Cerebellum (tissue), 4 donors: ENCODE measurements at places on chromosomes 1 and 21.

DNA sequence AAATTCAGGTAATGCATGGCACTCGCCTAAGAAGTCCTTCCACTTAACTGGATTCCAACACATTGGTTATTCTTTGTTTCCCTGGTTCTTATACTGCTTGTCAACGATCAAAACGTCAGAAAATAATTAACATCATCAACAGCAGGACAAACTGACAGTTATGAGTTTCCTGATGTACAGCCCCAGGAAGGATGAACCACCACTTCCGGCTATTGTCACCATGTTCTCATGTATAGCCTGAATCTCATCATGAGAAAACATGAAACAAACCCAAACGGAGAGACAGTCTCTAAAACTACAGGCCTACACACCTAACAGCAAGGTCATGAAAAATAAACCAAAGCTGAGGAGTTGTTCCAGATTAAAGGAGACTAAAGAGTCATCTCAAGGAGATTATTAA, 60.5 kb upstream of the FBXO28 start:
- no peak for DNase-seq

DNA sequence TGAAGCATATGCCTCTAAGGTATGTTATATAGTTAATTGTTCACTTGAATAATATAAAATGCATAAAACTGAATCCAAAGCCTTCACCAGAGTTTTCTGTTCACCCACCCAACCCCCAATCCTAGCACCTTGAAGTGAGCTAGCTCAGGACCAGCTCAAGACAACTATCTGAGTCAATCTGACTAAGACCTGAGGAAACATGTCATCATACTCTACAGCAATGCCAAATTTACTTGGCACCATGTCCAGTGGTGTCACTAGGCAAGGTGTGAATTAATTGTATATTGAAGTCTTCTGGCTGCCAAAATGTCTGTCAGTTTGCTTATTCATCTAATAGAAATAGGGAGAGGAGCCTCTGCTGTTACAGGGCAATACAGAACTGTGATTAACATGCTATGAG, 3.8 kb downstream of the DNASE2B start:
- DNase-seq: peak; percentile 5

GRCh38 chr1:31239653-31240241, at the start of gene NKAIN1:
TSS of gene NKAIN1 (minus strand) at chr1:31239887. CDS start at chr1:31239547, 340 bp downstream.
- peak; percentile 64 for DNase-seq

DNA sequence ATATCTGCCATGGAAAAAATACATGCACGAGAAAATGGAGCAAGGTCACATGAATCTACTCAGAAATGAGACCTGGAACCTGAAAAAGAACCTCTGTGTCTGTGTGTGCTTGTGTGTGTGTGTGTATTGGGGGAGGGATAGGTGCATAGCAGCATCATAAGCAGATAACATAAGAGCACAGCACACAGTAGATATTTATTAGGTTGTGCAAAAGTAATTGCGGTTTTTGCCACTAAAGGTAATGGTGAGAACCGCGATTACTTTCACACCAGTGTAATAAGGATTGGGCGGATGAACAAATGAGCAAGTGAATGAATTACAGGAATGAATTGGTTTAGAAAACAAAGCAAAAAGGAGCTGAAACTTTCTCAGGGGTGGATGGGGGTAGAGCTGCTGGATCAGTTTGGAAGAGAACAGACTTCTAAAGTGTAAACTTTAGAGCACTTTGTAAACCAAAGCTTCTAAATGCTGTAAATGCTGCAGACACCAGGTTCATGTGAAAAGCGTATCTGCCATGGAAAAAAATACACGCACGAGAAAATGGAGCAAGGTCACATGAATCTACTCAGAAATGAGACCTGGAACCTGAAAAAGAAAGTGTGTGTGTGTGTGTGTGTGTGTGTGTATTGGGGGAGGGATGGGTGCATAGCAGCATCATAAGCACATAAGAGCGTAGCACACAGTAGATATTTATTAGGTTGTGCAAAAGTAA, 156.9 kb downstream of the TOMM20 start:
- DNase-seq: no peak

DNA sequence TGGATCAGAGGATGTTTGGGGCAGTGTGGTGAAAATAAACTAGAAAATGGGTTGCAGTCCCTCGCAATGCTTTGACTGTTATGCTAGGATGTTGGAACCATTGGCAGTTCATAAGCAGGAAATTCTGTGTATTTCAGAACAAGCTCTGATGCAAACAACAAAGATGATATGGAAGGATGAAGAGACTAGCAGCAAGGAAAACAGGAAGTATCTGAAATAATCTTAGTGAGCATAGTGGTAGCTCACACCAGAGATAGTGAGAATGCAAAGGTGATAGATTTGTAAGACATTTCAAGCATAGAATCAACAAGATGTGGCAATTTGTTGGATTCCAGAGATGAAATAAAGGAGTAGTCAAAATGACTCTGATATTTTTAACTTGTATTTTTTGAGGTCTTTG, 11.1 kb upstream of the RCC1 start:
- no peak for DNase-seq

GRCh38 chr1:150973258-150973835, 1.3 kb downstream of the CERS2 start:
- DNase-seq: no peak

DNA sequence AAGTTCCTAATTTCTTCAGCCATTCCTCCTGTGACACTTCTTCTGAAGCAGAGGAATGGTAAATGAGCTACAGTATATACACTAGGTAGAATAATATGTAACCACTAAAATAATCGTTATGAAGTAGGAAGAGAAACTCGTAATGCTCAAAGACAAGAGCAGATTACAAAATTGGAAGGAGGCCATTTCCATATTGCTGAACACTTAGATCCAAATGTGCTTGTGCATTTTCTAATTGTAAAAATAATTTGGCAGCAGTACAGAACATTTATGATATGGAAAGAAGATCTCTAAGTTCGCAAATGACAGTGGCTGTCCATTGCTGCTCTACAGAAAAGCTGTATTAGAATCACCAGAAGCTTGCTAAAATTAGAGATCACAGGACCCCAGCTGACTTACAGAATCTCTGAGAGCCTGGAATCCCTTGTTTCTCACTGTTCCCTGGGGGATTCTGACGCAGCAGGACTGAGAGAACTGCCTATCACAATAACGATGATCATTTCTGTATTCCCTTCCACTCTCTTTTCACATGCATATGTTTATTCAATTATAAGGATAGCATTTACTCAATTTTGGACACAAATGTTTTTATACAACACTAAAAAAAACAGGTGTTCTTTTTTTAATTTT, 242.1 kb downstream of the OMA1 start:
- no peak for DNase-seq

DNA sequence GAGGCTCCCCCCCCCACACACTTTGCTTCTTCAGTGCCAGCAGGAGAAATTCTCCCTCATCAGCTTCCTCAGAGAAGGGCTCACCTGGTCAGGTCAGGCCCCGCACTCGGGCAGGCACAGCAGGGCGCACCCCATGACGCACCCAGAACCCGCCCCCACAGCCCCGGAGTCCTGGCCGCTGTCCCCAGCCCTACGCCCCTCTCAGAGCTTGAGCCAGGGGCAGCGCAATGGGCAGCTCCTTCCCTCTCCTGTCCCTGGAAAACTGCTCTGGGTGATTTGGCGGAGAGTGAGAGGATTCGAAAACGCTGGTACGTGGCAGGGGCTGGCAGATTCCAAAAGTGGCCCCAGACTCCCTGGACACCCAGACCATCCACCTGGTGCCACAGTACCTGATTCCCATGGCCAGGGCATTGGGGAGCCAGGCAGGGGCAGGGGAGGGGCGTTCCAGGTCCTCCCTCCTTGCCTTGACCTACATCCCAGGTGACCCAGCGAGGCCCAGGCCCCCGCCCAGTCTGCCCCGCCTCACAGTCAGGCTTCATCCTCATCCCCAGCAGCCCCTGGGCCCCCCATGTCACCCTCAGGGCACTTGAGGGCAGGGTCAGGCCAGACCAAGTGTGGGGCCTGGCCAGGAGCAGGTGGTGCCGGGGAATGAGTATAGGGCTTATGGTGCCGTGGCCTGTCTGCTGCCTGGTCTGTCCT, 23.7 kb downstream of the RRP1 start:
- no peak for DNase-seq

DNA sequence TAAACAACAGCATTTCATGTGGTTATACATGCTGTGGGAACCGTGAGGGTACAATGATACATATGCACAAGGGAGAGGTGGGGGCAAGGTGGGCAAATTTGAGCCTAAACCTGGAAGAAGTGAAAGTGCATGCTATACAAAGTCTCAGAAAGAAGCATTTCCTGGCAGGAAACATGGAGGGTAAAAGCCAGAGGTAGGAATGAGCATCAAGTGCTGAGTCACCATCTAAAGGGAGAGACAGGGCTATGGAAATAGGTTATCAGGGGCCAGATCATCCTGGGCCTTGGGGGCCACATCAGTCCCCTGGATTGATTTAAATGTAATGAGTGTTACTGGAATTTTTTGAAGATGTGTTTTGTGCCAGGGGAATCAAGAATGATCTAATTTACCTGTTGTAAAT, 60.1 kb upstream of the DAB1 start:
- no peak for DNase-seq

GRCh38 chr1:246566813-246567645, 773 bp downstream of the CNST start:
- DNase-seq: no peak

DNA sequence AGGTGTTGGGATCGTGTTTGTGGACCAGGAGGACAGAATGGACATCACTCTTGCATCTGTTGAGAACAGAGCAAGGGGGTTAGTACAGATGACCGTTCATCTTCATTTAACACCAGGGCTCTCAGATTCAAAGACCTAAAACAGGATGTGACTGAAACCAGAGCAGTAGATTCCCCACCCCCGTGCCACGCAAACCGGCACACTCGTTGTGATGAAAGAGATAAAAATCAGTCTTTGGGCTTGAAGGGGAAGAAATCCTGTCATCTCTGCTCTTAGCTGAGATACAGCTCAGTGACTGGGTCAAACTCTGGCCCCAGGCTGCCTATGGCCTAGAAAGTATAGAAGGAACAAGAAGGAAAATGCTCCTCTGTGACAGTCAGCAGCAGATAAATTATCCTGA, 146.2 kb upstream of the KRTAP19-8 start:
- no peak for DNase-seq

- DNase-seq: peak; percentile 76
Observed at GRCh38 chr1:19643602-19644394, at the start of gene NBL1. TSS of gene NBL1 (plus strand) at chr1:19644311. CDS start at chr1:19655031, 10,720 bp downstream.
